ENCODE measurements at places on chromosomes 2 and 18. TPM values are rescaled to one million over a fixed set of nuclear protein-coding genes. Genes with fewer than 3 reads are reported as not detected.

Gene SERPINB2
- total RNA-seq = not detected

Gene DSEL
- 9.2 TPM for total RNA-seq

Gene CELF4
- total RNA-seq = not detected

Gene OTOF
- total RNA-seq = 73.3 TPM

Gene TUBA3D
- not detected for total RNA-seq

Gene USP37
- 19.4 TPM for total RNA-seq

Gene IGFBP5
- 6.1 TPM for total RNA-seq

Gene CDH2
- 1.8 TPM for total RNA-seq

Gene ASB18
- under 0.01 TPM for total RNA-seq

Gene RFX8
- total RNA-seq = 0.60 TPM

Gene RAB27B
- total RNA-seq = under 0.01 TPM

Gene AMER3
- not detected for total RNA-seq

Gene DYSF
- 145 TPM for total RNA-seq
